AG04450 (cell line): ENCODE measurements at places on chromosomes 3 and 15. TPM values are rescaled to one million over a fixed set of nuclear protein-coding genes. Genes with fewer than 3 reads are reported as not detected.

The SYNM gene
- 3.2 and 3.6 TPM in 2 replicates for polyA plus RNA-seq

GRCh38 chr15:69755551-69756310, 303.1 kb downstream of the RPLP1 start:
- no peak for DNase-seq

DNA sequence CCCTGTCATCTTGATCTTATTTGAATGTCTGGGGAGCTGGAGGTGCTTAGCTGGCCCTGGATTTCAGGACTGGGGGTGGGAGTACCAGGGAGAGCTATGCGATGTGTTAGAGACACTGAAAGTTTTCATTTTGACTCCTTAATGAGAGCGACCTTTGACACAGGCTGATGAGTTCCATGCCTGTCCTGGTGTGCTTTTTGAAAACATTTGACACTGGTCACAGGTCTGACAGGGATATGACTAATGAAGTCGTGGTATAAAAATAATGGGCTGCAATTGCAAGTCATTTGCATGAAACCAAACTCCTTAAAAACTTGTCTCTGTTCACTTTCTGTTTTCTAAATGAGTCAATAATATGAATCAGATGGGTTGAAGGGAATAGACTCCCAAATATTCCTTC, 81.9 kb downstream of the MECOM start:
- no peak for DNase-seq

GRCh38 chr3:66039590-66039887, 821 bp upstream of the MAGI1 start:
- no peak for DNase-seq

- no peak for DNase-seq
Observed at GRCh38 chr3:17500618-17501017, 241.8 kb downstream of the TBC1D5 start.
